Upper lobe of left lung (tissue), 6 donors: ENCODE measurements at places on chromosomes 5 and 9. TPM values are rescaled to one million over a fixed set of nuclear protein-coding genes. Genes with fewer than 3 reads are reported as not detected.

GRCh38 chr5:97471951-97472350 lies 288.9 kb upstream of the RIOK2 start:
- DNase-seq, result no peak
- H3K27ac ChIP-seq, result no peak overlapping the region
- no peak overlapping the region for H3K4me3 ChIP-seq
- no peaks in the 10 kb centered on the region for H3K36me3 ChIP-seq
- no peaks in the 10 kb centered on the region for H3K27me3 ChIP-seq
- H3K4me1 ChIP-seq, result no peaks in the 10 kb centered on the region

- no peak overlapping the region for H3K4me3 ChIP-seq
- no peak overlapping the region for H3K27ac ChIP-seq
- no peak for DNase-seq
- H3K36me3 ChIP-seq, result no peaks in the 10 kb centered on the region
- H3K27me3 ChIP-seq, result no peaks in the 10 kb centered on the region
These were observed 500.2 kb upstream of the CDH6 start for GRCh38 chr5:30693326-30693725.

- no peak overlapping the region for H3K4me3 ChIP-seq
- no peaks in the 10 kb centered on the region for H3K27me3 ChIP-seq
- DNase-seq, result peak; percentile 47
- no peaks in the 10 kb centered on the region for H3K36me3 ChIP-seq
- H3K27ac ChIP-seq, result no peak overlapping the region
These were observed 547.3 kb downstream of the CDK5RAP2 start for GRCh38 chr9:120032639-120033038.

DNA sequence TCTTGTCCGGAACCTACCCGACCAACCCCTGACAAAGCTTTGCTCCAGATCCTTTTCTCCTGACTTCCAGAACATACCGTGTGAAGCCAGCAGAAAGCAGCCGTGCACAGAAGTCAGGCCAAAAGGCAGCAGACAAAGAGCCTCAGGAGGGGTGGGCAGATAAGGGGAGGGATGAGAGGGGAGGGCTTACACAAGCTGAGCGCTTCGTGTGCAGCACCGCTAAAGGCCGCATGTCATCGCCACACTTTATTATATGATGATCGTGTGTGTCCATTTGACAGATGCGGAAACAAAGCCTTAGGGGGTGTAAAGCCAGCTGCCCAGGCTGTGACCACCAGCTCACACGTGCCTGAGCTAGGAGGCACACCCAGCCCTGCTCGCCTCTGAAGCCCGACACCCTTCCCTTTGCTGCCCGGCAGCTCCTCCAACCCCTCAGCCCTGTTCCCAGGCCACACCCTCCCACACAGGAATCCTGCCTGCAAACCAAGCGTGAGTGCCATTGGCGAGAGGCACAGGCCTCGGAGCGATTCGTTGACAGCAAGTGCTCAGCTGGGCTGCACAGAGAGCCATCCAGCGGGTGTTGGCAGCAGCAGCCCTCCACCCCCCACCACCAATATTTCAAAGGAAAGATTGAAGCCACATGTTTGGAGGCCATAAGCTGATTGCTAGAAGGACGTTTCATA lies 170.5 kb upstream of the SMIM23 start:
- no peak overlapping the region for H3K4me3 ChIP-seq
- no peaks in the 10 kb centered on the region for H3K27me3 ChIP-seq
- no peak overlapping the region for H3K27ac ChIP-seq
- H3K36me3 ChIP-seq, result no peaks in the 10 kb centered on the region
- DNase-seq, result peak; percentile 72

DNA sequence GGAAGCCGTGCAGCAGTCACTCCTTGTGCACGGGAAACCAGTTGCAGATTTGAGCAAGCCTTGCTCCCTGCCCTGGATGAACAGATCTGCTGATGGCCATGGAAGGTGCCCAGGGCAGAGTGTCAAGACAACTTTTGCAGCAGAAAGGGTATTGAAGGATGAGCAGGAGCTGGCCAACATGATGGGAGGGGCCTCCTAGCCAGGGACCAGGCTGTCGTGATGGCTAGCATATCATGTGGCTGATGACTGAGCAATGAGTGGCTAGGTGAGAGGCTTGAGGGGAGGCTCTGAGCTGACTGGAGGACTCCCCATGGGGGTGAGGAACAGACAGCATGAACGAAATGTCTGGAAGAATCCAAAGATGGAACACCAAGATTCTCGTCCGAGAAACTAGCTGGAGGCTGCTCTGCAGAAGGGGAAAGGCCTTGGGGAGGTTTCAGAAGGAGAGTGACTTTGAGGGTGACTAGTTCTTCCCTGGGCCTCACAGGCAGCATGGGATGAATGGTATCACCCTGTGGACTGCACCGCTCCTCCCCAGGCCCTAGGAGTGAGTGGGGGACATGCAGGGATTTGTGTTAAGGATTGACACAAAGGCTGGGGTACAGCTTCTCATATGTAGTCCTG lies 18.5 kb downstream of the PPARGC1B start:
- H3K36me3 ChIP-seq, result no peaks in the 10 kb centered on the region
- H3K4me1 ChIP-seq, result no peaks in the 10 kb centered on the region
- DNase-seq, result no peak
- no peak overlapping the region for H3K27ac ChIP-seq
- no peak overlapping the region for H3K4me3 ChIP-seq

DNA sequence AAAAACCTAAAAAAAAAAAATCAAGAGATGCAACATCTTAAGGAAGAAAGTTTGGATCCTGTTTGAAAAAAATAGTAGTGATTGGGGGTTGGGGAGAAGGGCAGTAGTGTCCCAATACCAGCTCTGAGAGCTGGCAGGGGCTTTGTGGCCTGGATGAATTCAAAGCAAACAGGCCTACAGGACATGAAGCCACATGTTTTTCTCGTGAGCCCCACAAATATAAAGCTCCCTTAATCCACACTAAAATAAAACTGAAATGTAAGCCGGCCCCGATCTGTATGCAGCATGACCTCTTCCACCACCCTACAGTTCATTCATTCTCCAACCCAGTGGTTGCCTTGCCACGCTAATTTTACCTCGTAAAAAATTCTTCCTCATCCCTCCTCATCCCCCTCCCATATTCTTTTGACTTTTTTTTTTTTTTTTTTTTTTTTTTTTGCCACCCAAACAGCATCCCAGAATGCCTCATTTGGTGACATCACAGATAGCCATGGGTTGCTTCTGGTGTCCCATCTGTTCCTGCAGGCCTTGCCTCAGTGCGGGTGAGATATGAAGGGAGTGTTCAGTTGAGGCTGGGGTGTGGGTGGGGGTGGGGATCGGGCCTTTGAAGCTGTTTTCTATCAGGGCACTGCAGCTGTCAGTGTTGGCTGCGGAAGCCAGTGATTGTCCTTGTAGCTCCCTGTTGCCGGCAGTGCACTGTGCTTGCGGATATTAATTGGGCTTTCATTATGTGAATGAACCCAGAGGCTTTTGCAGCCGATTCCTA lies 81.6 kb upstream of the NFIB start:
- H3K27ac ChIP-seq, result no peak overlapping the region
- H3K4me1 ChIP-seq, result no peaks in the 10 kb centered on the region
- no peak overlapping the region for H3K4me3 ChIP-seq
- no peaks in the 10 kb centered on the region for H3K27me3 ChIP-seq
- DNase-seq, result no peak
- H3K36me3 ChIP-seq, result no peaks in the 10 kb centered on the region

DNA sequence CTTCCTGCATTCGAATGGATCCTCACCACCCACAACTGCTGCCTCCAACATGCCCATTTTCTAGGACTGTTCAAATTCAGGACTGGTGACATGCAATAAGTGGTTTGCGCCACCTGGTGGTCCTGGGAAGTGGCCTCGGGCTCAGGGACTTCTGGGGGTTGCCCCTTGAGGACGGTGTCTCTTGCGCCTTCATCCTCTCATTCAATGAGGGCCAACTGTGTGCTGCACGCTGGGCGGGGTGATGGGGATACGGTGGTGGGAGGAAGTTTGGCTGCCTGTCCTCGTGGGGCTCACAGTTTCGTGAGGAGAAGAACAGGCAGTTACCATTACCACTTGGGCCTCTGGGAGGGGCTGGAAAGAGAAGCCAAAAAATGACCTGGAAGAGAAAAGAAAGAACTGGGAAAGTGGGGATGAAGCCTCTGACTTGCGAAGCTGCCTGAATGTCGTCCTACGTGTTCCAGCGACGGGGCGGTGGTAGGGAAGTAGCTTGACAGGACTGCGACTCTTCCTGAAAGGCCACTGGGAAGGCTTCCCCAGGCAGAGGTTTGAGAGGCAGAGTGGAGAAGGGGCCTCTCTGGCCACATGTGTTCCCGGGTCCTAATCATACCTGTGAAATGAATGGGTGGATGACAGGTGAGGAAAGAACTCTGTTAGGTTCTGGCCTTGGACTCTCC lies 49.0 kb downstream of the PSD2 start:
- H3K4me1 ChIP-seq, result peaks cover 10% of the 10 kb centered on the region
- H3K27ac ChIP-seq, result no peak overlapping the region
- H3K36me3 ChIP-seq, result no peaks in the 10 kb centered on the region

GRCh38 chr9:24620741-24621140 lies 75.0 kb upstream of the IZUMO3 start:
- no peaks in the 10 kb centered on the region for H3K27me3 ChIP-seq
- DNase-seq, result no peak
- no peaks in the 10 kb centered on the region for H3K4me1 ChIP-seq
- no peaks in the 10 kb centered on the region for H3K36me3 ChIP-seq
- H3K4me3 ChIP-seq, result no peak overlapping the region

- peaks cover 44% of the 10 kb centered on the region for H3K36me3 ChIP-seq
- no peak for DNase-seq
- peak overlapping the region; percentile 73 for H3K4me3 ChIP-seq
- H3K27ac ChIP-seq, result peak overlapping the region; percentile 88
- peaks cover 22% of the 10 kb centered on the region for H3K4me1 ChIP-seq
- no peaks in the 10 kb centered on the region for H3K27me3 ChIP-seq
These were observed 753 bp downstream of the RPS6 start for GRCh38 chr9:19379283-19379682.

The STPG3 gene
- total RNA-seq, result 0.23 TPM

The PPP3R2 gene
- total RNA-seq, result not detected

- H3K36me3 ChIP-seq, result peaks cover 15% of the 10 kb centered on the region
- no peak overlapping the region for H3K27ac ChIP-seq
- no peak overlapping the region for H3K4me3 ChIP-seq
- H3K4me1 ChIP-seq, result no peaks in the 10 kb centered on the region
- no peaks in the 10 kb centered on the region for H3K27me3 ChIP-seq
- DNase-seq, result no peak
These were observed 38.5 kb downstream of the TLE1 start for GRCh38 chr9:81650586-81651515.

GRCh38 chr9:111928359-111928720 lies 31.7 kb downstream of the UGCG start:
- no peak overlapping the region for H3K27ac ChIP-seq
- no peaks in the 10 kb centered on the region for H3K27me3 ChIP-seq
- peaks cover 32% of the 10 kb centered on the region for H3K36me3 ChIP-seq
- H3K4me1 ChIP-seq, result peaks cover 26% of the 10 kb centered on the region
- H3K4me3 ChIP-seq, result no peak overlapping the region

The TOR2A gene
- total RNA-seq, result 24.1 TPM

GRCh38 chr5:96629774-96630173 lies 32.4 kb upstream of the CAST start:
- H3K27me3 ChIP-seq, result no peaks in the 10 kb centered on the region
- H3K27ac ChIP-seq, result no peak overlapping the region
- DNase-seq, result peak; percentile 77
- H3K4me3 ChIP-seq, result no peak overlapping the region
- H3K4me1 ChIP-seq, result peaks cover 10% of the 10 kb centered on the region
- H3K36me3 ChIP-seq, result no peaks in the 10 kb centered on the region

GRCh38 chr9:38315085-38315595 lies 77.4 kb upstream of the ALDH1B1 start:
- no peaks in the 10 kb centered on the region for H3K36me3 ChIP-seq
- H3K27me3 ChIP-seq, result no peaks in the 10 kb centered on the region
- no peak for DNase-seq
- peaks cover 4% of the 10 kb centered on the region for H3K4me1 ChIP-seq

GRCh38 chr5:81068635-81069034 lies 108.5 kb downstream of the RASGRF2 start:
- no peak for DNase-seq
- no peaks in the 10 kb centered on the region for H3K27me3 ChIP-seq
- no peak overlapping the region for H3K4me3 ChIP-seq
- H3K4me1 ChIP-seq, result no peaks in the 10 kb centered on the region
- no peak overlapping the region for H3K27ac ChIP-seq

DNA sequence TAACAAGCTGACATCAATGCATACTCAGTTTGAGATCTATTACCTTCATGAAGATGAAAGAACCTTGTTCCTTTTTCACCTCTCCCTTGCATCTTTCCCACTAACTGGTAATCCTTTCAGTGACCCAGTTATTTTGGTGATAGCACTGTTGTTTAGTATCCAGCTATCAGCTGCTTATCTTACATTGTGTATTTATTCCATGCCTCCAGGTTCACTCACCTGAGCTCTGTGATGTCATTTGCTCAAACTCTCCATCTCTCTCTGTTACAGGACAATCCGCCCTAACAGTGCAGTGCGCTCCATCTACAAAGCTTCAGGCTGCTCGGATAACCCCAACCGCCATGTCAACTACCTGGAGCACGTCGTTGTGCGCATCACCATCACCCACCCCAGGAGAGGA lies 235.5 kb downstream of the RFK start:
- peaks cover 18% of the 10 kb centered on the region for H3K36me3 ChIP-seq
- no peaks in the 10 kb centered on the region for H3K27me3 ChIP-seq
- no peak overlapping the region for H3K4me3 ChIP-seq
- H3K27ac ChIP-seq, result no peak overlapping the region

The SNCAIP gene
- total RNA-seq, result 1.2 TPM

DNA sequence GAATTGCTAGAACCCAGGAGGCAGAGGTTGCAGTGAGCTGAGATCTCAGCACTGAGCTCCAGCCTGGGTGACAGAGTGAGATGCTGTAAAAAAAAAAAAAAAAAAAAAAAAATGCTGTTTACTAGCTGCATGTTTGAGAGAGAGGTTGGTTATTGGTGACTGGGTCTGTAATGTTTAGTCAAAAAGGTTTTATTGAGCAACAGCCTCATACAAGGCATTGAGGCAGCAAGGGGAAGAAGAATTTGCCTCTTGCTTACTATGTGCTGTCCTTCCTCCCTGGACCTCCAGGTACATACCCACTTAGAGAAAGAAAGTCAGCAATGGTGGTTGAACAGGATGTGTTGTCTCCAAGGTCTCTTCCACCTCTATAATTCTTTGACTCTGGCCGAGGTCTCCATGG lies 140.7 kb upstream of the SPRY4 start:
- no peaks in the 10 kb centered on the region for H3K4me1 ChIP-seq
- H3K36me3 ChIP-seq, result no peaks in the 10 kb centered on the region
- no peak overlapping the region for H3K4me3 ChIP-seq
- no peak for DNase-seq

The IL5 gene
- not detected for total RNA-seq

DNA sequence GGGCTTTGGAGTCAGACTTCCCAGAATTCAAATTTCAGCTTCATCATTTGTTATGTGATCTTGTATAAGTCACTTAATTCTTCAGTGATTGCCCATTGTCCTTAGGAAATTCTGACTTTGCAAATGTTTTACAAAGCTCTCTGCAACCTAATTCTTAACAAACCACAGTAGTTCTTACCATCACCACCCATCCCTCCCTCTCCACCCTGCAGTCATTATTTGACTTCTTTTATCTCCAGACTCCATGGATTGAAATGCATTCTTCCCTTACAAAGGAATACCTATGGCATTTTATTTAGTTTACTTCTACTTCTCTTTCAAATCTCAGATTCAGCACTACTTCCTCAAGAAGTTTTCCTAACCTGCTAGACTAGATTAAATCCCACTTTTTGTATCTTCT lies 23.1 kb downstream of the SHLD3 start:
- no peak overlapping the region for H3K4me3 ChIP-seq
- H3K27ac ChIP-seq, result no peak overlapping the region
- H3K27me3 ChIP-seq, result no peaks in the 10 kb centered on the region
- H3K36me3 ChIP-seq, result peaks cover 2% of the 10 kb centered on the region
- H3K4me1 ChIP-seq, result no peaks in the 10 kb centered on the region
